Karpas-422 (cell line): ENCODE measurements at places on chromosomes 16 and 17. TPM values are rescaled to one million over a fixed set of nuclear protein-coding genes. Genes with fewer than 3 reads are reported as not detected.

GRCh38 chr16:49545741-49546448, 172.3 kb downstream of the C16orf78 start:
- H3K27me3 ChIP-seq = no peaks in the 10 kb centered on the region
- no peak for DNase-seq
- no peaks in the 10 kb centered on the region for H3K4me1 ChIP-seq

DNA sequence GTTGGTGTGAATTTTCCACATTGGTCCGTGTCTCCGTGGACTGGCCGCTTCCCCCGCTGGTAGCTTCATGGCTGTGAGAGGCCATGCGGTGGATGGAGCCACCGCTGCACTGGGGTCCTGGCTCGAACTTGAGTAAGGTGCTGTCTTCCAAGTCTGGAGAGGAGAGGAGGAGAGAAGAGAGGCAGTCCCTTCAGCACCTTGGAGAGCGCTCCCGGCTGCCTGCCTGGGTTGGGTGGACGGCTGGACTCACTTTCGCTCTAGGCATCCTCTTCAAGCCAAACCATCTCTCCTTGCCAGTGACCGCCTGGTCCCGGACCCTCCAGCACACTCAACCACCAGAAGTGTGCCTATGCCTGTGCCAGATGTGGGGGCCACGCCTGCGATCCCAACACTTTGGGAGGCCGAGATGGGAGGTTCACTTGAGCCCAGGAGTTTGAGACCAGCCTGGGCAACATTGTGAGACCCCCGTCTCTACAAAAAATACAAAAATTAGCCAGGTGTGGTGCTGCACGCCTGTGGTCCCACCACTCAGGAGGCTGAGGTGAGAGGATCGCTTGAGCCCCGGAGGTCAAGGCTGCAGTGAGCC, 6.2 kb downstream of the JPH3 start:
- DNase-seq = peak; percentile 71
- H3K36me3 ChIP-seq = no peaks in the 10 kb centered on the region
- no peak overlapping the region for H3K4me3 ChIP-seq

GRCh38 chr17:56478836-56479447, 114.6 kb upstream of the NOG start:
- no peaks in the 10 kb centered on the region for H3K27me3 ChIP-seq
- H3K36me3 ChIP-seq = no peaks in the 10 kb centered on the region
- peak; percentile 77 for DNase-seq
- H3K4me3 ChIP-seq = no peak overlapping the region
- H3K4me1 ChIP-seq = no peaks in the 10 kb centered on the region

- no peak for DNase-seq
- peaks cover 26% of the 10 kb centered on the region for H3K36me3 ChIP-seq
- no peak overlapping the region for H3K4me3 ChIP-seq
- no peak overlapping the region for H3K27ac ChIP-seq
- no peaks in the 10 kb centered on the region for H3K27me3 ChIP-seq
These were observed 29.7 kb downstream of the FANCA start for GRCh38 chr16:89786474-89787364.

GRCh38 chr16:58628845-58629732, 537 bp downstream of the CNOT1 start:
- no peaks in the 10 kb centered on the region for H3K27me3 ChIP-seq
- peaks cover 22% of the 10 kb centered on the region for H3K4me1 ChIP-seq
- H3K4me3 ChIP-seq = peak overlapping the region; percentile 99
- H3K27ac ChIP-seq = peak overlapping the region; percentile 86
- peaks cover 19% of the 10 kb centered on the region for H3K36me3 ChIP-seq

DNA sequence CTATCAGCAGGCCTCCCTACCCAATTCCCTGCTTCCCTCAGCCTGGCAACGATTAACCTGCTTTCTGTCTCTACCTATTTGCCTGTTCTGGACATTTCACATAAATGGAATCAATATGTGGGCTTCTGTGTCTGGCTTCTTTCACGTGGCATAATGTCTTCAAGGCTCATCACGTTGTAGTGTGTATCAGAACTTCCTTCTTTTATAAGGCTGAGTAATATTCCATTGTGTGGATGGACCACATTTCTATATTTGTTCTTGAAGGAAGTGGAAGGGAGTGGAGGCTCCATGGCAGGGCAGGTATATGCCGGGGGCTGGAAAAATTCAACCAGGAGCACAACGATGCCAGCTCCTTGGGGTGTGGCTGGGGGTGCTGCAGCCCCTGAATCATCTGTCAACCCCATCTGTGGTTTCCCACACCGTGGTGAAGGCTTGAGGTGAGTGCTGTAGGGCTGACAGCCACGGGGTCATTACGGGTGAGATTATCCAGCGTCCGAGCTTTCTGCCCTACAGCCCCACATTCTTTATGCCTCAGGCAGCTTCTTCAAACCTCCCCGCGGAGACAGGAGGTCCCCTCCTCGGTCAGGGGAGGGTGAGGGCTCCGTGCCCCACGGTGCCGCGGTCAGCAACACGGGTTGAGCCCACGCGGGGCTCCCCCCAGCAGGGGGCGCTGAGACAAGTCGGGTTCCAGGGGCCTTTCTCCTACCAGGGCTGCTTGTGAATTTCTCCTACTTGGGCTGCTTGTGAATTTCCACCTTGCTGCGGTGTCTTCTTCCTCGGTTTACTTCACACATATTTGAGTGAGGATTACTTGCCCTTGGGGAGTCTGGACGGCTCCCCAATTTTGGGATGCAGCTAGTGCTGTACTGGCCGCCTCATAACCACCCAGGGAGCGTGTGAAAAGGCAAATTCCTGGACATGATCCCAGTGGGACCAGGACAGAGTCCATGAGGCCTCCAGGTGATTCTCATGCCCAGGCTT, 18.3 kb upstream of the WFIKKN2 start:
- peak; percentile 78 for DNase-seq
- H3K27me3 ChIP-seq = no peaks in the 10 kb centered on the region
- no peak overlapping the region for H3K4me3 ChIP-seq
- no peaks in the 10 kb centered on the region for H3K36me3 ChIP-seq
- H3K4me1 ChIP-seq = no peaks in the 10 kb centered on the region

- DNase-seq = no peak
- no peaks in the 10 kb centered on the region for H3K27me3 ChIP-seq
These were observed 21.1 kb upstream of the SSTR5 start for GRCh38 chr16:1051446-1051845.

DNA sequence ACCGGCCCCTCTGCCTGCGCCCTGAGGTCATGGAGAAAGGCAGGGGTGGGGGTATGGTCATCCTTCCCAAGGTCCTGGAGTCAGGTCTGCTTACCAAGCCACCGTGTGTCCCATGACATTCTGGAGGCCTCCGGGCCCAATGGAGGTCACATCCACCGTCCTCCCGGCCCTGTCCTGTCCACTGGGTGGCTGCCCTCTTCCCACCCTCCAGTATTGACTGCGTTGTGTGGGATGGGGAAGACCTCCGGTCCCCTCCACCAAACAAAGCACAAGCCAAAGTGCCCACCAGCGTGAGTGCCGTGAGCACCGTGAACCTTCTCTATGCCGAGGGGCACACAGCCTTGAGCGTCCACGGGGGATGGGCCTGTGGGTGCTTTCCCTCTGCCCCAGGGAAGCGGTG, 37.2 kb downstream of the LMF1 start:
- H3K36me3 ChIP-seq = no peaks in the 10 kb centered on the region
- H3K4me3 ChIP-seq = no peak overlapping the region
- H3K27me3 ChIP-seq = no peaks in the 10 kb centered on the region

DNA sequence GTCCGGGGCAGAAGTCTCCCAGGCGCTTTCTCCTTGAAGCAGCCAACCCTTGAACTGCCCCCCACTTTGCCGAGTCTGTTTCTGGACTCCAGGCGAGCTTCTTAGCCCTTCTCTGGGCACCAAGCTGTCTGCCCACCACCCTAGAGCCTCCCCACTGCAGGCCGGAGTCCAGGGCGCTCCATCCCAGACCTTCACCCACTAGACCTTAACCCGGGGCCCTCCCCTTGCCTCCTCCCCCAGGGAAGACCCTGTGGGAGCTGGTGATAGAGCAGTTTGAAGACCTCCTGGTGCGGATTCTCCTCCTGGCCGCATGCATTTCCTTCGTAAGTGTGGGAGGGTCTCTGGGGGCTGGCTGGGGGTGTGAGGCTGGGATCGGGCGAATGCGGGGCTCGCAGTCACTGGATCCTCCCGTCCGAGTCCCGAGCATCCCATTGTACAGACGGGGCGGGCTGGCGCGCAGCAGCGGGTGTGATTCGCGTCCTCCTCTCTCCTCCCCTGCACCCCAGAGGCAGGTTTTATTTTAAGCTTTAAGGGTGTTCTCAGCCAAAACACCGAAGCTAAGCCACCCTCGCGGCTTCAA, 1.1 kb downstream of the ATP2A1 start:
- H3K36me3 ChIP-seq = no peaks in the 10 kb centered on the region
- peak overlapping the region; percentile 87 for H3K27ac ChIP-seq
- H3K27me3 ChIP-seq = no peaks in the 10 kb centered on the region
- H3K4me3 ChIP-seq = peak overlapping the region; percentile 93

DNA sequence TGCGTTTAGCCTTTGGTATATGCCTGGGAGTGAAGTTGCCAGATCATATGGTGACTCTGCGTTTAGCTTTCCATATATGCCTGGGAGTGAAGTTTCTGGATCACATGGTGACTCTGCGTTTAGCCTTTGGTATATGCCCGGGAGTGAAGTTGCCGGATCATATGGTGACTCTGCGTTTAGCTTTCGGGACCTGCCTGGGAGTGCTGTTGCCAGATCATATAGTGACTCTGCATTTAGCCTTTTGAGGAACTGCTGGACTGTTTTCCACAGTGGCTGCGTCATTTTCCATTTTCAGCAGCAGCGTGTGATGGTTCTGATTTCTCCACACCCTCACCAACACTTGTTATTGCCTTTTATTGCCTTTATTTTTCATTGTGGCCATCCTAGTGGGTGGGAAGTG, 73.0 kb downstream of the OR1D5 start:
- no peaks in the 10 kb centered on the region for H3K36me3 ChIP-seq
- H3K27me3 ChIP-seq = no peaks in the 10 kb centered on the region
- no peak overlapping the region for H3K27ac ChIP-seq
- no peak for DNase-seq

DNA sequence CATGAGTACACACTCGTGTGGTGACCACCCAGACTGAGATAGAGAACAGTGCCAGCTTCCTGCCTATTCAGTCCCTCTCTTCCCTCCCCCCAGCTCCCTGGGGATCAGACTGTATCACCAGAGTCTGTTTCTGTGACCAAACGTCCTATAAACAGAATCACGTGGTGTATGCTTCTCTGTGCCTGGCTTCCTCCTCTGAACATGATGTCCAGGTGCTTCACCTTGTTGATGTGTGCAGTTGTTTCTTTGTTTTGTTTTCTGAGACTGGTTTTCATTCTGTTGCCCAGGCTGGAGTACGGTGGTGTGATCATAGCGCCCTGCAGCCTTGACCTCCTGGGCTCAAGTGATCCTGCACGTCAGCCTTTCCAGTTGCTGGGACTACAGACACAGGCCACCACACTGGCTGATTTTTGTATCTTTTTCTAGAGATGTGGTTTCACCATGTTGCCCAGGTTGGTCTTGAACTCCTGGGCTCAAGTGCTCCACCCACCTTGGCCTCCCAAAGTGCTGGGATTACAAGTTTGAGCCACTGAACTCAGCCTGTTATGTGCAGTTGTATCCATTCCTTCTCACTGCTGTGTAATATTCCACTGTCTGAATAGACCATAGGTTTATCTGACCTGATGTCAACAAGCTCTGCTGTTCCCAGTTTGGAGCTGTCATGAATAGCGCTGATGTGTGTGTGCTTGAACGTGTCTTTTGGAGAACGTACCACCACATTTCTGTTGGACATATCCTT, 28.9 kb upstream of the PRM1 start:
- peak; percentile 58 for DNase-seq
- H3K4me3 ChIP-seq = no peak overlapping the region
- no peaks in the 10 kb centered on the region for H3K36me3 ChIP-seq
- H3K4me1 ChIP-seq = peaks cover 28% of the 10 kb centered on the region
- peaks cover 2% of the 10 kb centered on the region; the same call in 1 of the 2 replicates for H3K27me3 ChIP-seq

DNA sequence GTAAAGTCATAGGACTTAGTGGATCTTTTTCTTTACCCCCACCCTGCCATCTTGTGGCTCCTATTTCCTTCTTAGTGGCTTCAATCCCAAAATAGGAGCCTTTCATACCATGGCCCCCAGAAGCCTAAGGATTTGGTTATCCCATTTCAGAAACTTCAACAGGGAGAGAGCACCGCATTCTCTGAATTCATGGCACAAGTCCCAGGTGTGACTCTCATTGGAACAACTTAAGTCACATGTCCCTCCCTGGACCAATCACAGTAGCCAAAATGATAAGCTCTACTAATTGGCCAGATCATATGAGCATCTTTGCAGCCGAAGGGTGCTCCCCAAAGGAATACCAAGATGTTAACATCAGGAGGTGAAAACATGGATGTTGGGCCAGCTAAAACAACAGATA, 43.2 kb downstream of the AXIN2 start:
- no peaks in the 10 kb centered on the region for H3K36me3 ChIP-seq
- H3K4me3 ChIP-seq = no peak overlapping the region
- DNase-seq = no peak
- H3K4me1 ChIP-seq = no peaks in the 10 kb centered on the region

Gene TP53TG3F
- not detected in 2 replicates for total RNA-seq

Gene TEX14
- not detected in 2 replicates for total RNA-seq

Gene CCL16
- not detected in 2 replicates for total RNA-seq

Gene KRTAP4-9
- not detected in 2 replicates for total RNA-seq

Gene TLCD3B
- total RNA-seq = 1.0 TPM in 1 of 2 replicates, not detected in the other
